ENCODE measurements at places on chromosomes 7 and 10.

GRCh38 chr10:116197946-116198675, 74.9 kb downstream of the GFRA1 start:
- no peak for DNase-seq

DNA sequence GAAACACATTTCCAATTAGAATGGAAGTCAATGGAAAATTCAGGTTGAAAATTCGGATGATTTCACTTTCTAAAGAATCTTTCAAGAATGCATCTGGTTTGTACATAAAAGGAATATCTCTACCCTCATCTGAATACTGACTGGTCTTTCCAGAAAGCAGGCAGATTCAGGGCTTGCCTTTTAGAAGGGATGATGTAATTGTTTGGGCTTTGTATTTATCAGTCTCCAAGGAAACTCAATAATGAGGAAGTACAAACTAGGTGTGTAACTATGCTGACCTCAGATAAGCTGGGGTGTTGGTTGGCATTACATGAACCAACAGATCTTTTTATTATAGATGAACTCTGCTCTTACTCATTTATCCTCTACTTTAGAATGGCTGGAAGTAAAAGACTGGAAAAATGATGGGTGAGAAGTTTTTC, 24.1 kb downstream of the PDLIM1 start:
- DNase-seq: no peak

DNA sequence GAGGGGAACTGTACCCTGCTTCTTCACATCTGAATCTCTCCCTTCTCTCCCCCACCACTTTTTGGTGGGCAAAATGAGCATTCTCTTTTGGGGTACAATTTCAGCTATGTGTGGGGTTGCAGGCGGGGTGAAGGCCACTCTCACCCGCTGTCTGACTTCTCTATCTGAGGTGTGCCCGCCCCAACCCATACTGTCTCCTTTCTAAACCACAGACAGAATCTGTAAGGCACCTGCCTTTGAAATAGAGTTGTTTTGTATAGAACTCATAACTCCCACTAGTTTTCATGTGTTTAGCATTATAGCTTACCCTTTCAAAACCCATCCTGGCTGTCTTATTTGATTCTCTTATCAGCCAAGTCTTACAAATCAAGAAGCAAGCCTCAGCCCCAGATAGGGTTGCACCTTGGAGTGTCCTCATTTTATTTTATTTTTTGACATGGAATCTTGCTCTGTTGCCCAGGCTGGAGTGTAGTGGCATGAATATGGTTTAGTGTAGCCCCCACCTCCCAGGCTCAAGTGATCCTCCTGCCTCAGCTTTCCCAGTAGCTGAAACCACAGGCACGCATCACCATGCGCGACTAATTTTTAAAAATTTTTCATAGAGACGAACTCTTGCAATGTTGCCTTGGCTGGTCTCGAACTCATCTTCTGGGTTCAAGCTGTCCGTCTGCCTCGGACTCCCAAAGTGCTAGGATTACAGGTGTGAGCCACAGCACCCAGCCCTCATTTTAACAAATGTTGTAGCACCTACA, 11.9 kb downstream of the TSPAN14 start:
- no peak for DNase-seq

DNA sequence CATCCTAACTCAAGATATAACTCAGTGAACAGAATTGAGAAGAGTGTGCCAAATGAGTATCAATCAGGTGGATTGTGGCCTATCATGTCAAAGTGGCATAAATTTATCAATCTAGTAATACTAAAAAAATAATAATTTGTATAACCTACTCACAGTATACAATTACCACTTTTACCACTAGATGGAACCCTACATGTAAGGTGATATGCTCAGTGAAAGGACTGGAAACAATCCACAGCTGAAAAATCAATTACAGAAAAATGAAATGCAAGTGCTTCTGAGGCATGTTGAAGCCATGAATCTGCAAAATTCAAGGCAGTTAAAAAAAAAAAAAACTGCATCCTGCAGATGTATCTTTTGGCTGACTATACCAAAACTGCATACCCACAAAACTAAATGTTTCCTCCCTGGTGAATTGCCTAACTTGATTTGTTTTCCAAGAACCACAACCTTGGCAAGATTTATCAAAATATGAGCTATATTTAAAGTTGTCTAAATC, 13.9 kb downstream of the ARHGAP19 start:
- no peak for DNase-seq

- DNase-seq: no peak
Measured at GRCh38 chr10:112461029-112461887, 14.2 kb downstream of the VTI1A start.

DNA sequence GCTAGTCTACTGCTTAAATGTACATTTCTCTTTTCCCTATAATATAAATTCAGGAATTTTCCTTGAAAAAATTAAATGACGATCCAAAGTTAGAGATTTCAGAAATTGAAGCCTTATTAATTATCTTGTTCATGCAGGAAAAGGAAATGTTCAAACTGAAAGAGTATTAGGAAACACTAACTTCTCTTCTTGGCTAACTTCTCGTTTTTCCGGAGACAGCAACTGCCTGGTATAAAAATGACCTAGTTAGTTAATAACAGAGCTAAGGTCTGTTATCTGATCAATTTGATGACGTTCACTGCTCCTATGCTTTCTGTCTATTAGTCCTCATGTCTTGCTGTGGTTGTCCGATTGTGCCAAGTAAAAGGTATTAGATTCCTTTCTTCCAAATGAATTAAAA, 212.5 kb downstream of the DGKB start:
- no peak for DNase-seq

GRCh38 chr7:28036696-28037095, 143.9 kb downstream of the JAZF1 start:
- DNase-seq: no peak

DNA sequence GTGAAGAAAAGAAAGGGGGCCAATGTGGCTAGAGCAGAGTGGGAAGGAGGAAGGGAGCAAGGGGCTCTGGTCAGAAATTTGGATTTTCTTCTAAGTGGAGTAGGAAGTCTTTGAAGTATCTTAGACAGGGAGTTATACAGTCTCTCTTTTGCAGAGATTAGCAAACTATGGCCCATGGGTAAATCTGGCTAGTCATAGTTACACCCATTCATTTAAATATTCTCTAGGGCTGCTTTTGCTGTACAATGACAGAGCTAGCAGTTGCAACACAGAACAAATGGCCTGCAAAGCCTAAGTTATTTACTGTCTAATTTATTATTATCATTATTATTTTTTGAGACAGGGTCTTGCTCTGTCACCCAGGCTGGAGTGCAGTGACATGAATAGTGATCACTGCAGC, 10.5 kb upstream of the LAMB4 start:
- DNase-seq: no peak

DNA sequence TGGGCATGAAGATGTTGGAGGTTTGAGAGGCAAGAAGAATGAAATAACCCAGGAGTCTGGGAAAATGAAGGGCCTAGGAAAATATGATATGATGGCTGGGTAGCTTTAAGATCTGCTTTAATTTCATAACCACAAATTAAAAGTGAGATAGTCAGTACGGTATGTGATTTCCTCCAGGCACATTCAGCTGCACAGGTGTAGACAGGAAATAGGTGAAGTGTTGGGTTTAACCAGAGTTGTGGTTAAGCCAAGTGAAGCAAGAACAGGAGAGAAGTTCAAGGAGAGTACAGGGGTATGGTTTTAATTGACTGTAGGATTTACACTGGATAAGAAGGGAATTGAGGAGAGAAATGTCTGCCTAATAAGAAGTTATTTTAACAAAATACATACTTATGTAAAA, 2.6 kb downstream of the PNLIPRP3 start:
- no peak for DNase-seq

DNA sequence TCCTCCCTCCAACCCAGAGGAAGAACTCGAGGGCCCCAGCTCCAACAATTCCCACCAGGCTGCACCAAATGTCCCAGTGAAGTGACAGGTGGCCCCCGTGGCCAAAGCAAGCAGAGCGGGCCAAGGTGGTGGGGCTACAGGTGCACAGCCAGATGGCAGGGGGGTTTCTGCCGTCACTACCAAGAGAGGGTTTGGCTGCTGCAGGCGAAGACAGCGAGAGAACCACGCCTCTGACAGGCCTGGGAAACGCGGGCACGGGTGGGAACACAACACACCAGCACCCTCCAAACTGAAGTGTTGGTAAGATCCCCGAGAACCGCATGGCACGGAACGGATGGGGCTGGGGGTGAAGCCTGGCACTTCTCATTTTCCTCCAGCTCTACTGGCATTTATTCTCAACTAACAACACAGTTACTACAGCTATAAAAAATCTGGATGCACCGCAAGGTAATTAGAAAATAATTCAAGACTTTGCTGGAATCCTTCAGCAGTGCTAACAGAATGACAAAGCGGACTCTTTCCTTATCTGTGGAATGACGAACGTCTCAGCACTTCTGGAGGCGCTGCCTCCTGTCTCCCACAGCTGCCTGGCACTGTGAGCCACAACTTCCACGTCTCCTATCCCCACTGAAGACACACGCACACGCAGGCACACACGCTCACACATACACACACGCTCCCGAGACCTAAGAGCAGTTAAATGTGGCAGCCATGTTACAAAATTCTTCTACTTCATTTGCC, 167.9 kb downstream of the TCERG1L start:
- DNase-seq: no peak

- no peak for DNase-seq
Measured at GRCh38 chr10:63498665-63499064, 22.5 kb upstream of the REEP3 start.

DNA sequence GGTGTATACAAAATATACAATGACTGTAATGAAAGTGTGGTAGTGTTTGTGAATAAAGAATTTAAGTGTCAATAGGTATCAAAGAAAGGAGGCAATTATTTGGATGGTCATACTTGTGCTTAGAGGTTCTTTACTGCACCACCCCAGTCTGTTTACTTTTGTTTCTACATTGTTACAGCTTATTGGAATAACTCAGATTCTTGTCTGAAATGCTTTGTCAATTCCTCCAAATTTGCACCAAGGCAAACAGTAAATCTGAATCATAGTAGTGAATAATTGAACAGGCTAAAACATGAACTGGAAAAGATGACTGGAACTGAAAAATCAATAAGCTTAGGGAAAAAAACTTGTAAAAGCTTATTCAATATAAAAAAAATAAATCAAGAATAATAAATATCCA, 319.2 kb downstream of the EXOC4 start:
- DNase-seq: no peak

DNA sequence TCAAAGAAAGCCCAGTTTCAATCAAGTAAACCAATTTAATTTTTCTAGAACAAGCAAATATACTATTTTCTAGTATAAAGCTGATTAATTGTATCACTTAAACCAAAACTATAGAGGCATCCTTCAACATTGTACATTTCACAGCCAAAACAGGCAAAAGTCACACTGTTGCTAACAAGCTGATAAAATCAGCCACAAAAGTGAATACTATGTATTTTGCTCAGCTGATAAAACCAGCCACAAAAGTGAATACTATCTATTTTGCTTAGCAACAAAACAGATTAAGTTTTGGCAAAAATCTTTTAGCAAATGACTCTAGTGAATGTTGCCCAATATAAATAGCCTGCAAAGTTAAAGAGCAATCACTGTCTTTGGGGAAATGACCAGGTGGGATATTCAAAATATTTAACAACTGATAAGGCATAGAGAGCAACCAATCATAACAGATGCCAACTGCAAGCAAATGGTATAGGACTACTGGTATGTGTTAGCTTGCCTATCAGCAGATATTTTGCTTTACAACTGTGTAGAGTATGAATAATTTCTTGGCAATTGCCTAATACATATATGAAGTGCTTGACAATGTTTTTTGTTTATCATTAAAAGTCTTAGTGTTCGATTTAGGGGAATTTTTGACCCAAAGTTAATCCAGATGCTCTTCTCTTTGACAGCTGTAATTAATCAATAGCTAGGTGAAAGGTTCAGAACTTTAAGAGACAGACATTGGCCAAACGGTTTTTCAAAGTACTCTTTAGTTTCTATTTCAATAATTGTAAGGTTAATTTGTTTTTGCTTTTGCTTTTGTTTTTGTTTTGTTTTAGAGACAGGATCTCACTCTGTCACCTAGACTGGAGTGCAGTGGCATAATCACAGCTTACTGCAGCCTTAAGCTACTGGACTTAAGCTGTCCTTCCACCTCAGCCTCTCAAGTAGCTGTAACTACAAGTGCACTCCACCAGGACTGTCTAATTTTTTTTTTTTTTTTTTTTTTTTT, 44.4 kb upstream of the SP4 start:
- no peak for DNase-seq

GRCh38 chr10:79451046-79451699, 5.7 kb upstream of the ZCCHC24 start:
- no peak for DNase-seq

DNA sequence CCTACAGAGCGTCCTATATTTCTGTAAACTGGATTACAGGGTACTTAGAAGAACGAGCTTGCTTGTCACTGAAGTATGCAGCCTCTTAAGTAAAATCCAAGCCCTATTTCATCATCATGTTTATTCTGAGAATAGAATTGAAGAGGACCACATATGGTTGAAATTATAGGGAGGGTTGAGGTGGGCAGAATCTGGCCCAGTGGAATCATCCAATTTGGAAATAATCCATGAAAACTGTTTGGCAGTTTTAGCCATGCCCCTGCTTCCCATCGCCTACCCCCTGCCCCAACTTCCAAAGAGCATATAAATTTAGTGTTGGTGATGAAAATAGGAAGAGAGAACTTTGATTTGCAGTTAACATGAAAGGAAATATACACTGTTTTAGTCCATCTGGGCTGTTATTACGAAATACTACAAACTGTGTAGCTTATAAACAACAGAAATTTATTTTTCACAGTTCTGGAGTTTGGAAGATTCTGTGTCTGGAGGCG, 150.4 kb downstream of the PRKG1 start:
- DNase-seq: no peak

DNA sequence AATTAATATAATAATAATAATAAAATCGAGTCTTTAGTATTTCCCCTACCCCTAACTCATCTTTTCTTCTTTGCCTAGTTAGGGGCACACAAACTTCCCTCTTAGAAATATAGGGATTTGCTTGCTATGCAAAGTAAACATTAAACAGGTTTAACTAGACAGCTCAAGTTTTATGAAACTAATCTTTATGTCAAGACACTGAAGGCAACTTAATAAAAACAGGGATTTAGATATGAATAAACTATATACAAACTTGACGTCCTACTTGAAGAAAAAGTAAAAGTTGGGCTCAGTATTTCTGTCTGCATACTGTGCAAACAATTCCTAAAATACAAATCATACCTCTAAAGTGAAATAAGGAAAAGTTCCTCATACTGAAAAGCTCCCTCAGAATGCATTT, 52.1 kb upstream of the CAV2 start:
- no peak for DNase-seq

All from activated T-cell treated with anti-CD3 and anti-CD28 coated beads, Interleukin-2, amount 50 U/mL, for 24 hours (primary cell).